ENCODE measurements at places on chromosomes 1 and 21. TPM values are rescaled to one million over a fixed set of nuclear protein-coding genes. Genes with fewer than 3 reads are reported as not detected.

The NPPB gene
- total RNA-seq: 9.1 TPM

GRCh38 chr1:32736812-32737791 lies 34.5 kb upstream of the SYNC start:
- DNase-seq: no peak

GRCh38 chr1:47617381-47618221 lies 179.8 kb downstream of the FOXD2 start:
- DNase-seq: no peak

DNA sequence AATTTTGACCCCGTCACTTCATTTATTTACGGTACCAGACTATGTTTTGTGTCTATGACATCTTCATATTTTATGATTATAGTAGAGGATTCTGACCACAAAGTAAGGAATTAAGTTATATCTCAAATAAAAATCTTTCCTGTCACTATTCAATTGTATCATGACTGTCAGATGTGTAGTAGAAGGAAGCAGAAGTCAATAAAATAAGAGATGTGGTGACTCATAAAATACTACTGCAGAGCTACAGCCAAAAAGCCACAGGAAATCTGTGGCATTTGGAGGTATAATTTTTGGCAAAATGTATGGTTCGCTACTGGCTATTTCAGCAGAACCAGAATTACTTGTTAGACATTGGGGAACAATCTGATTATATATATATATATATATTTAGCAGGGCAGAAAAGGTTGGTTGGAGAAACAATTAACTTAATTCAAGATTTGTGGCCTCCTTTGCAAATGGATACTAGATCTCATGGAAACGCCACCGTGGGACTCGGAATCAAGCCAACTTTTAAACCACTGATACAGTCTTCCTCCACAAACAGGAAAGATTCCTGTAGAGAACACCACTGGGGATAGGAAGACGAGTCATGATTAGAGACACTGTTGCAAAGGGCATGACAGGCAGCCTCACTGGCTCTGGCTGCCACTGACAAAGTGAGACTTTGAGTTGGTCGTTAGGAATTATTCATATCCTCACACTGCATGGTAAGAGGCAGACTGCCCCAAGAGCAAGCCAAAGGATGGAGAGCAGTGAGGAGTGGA lies 5.1 kb downstream of the FCRL2 start:
- no peak for DNase-seq

The PLXNA2 gene
- 34.9 TPM for total RNA-seq

GRCh38 chr1:27773826-27774445 lies 917 bp downstream of the STX12 start:
- DNase-seq: no peak

The ANKRD35 gene
- 0.31 TPM for total RNA-seq

Measured in progenitor cell of endocrine pancreas (in vitro differentiated cells).